Upper lobe of right lung (tissue), 1 donor: ENCODE measurements at places on chromosomes 2 and 18. TPM values are rescaled to one million over a fixed set of nuclear protein-coding genes. Genes with fewer than 3 reads are reported as not detected.

UGT1A3 gene
- total RNA-seq, result not detected

PARD6G gene
- 6.5 TPM for total RNA-seq

TUBA4A gene
- 45.4 TPM for total RNA-seq

SPATS2L gene
- total RNA-seq, result 92.7 TPM

ERICH2 gene
- total RNA-seq, result 5.6 TPM

FOXD4L1 gene
- 0.78 TPM for total RNA-seq

- no peak for DNase-seq
- no peak overlapping the region for H3K27ac ChIP-seq
- no peaks in the 10 kb centered on the region for H3K4me1 ChIP-seq
These were observed 2132.8 kb upstream of the CELF4 start for GRCh38 chr18:39698436-39698835.

BMP10 gene
- total RNA-seq, result 1.4 TPM

DNA sequence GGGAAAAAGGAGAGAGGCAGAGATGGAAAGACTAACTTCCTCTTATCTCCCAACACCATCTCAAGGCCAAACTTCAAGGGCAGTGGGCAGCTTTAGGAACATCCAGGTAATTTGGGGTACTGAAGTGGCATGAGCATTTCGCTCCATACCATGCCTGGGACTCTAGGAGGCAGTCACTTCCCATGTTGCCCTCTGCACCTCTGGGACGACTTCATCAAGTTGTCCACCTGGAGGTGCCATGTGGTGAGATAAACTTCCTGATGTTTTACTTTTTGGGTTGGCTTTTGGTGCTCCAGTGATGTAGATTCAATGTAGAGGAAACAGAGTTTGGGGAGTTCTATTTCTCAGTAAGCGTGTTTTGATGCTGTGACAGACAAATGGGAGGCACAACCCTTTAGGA, 56.3 kb upstream of the UPP2 start:
- H3K4me3 ChIP-seq, result no peak overlapping the region
- H3K36me3 ChIP-seq, result no peaks in the 10 kb centered on the region
- H3K27me3 ChIP-seq, result no peaks in the 10 kb centered on the region
- peaks cover 3% of the 10 kb centered on the region for H3K4me1 ChIP-seq

CRYGD gene
- not detected for total RNA-seq

CBLN2 gene
- 0.26 TPM for total RNA-seq

- peaks cover 18% of the 10 kb centered on the region for H3K4me1 ChIP-seq
- DNase-seq, result no peak
- H3K4me3 ChIP-seq, result no peak overlapping the region
- no peaks in the 10 kb centered on the region for H3K36me3 ChIP-seq
- H3K27ac ChIP-seq, result no peak overlapping the region
- H3K27me3 ChIP-seq, result no peaks in the 10 kb centered on the region
These were observed 81.3 kb upstream of the PELI1 start for GRCh38 chr2:64225491-64225890.

GRCh38 chr2:81767187-81767912, 1462.8 kb upstream of the LRRTM1 start:
- no peak overlapping the region for H3K27ac ChIP-seq
- DNase-seq, result no peak
- H3K4me3 ChIP-seq, result no peak overlapping the region
- no peaks in the 10 kb centered on the region for H3K4me1 ChIP-seq
- no peaks in the 10 kb centered on the region for H3K27me3 ChIP-seq

GRCh38 chr2:64412671-64413070, 41.3 kb upstream of the LGALSL start:
- no peak overlapping the region for H3K27ac ChIP-seq
- H3K4me1 ChIP-seq, result no peaks in the 10 kb centered on the region
- no peak overlapping the region for H3K4me3 ChIP-seq
